ENCODE measurements at places on chromosomes 7 and 10.

- DNase-seq, result no peak
These were observed 2.1 kb upstream of the MBL2 start for GRCh38 chr10:52774600-52775106.

GRCh38 chr10:60910543-60910942 lies 33.4 kb downstream of the RHOBTB1 start:
- no peak for DNase-seq

- DNase-seq, result no peak
These were observed 38.0 kb downstream of the EGFR start for GRCh38 chr7:55056577-55057480.

GRCh38 chr10:89450901-89451300 lies 36.5 kb downstream of the IFIT5 start:
- no peak for DNase-seq

GRCh38 chr7:17996442-17997223 lies 31.0 kb downstream of the PRPS1L1 start:
- DNase-seq, result no peak

DNA sequence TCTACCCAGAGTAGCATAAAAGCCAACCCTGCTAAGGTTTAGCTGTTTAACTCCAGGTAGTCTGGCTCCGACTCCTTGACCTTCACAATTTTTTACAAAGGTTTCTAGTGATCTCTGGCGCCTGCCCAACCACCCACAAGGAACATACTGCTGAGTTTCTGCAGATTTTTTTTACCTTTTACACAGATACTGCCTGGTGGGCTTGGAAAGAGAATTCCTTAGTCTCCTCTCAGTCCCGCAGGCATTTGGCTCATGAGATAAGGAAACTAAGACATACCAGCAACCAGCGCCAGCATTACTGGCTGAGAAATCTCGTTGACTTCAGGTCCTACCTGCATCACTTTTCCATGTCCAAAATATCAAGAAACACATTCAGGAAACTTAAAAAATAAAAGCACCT lies 51.1 kb upstream of the LYZL1 start:
- no peak for DNase-seq

GRCh38 chr10:113523071-113523470 lies 29.8 kb upstream of the HABP2 start:
- DNase-seq, result no peak

- DNase-seq, result no peak
These were observed 1.1 kb downstream of the BAZ1B start for GRCh38 chr7:73520673-73521635.

DNA sequence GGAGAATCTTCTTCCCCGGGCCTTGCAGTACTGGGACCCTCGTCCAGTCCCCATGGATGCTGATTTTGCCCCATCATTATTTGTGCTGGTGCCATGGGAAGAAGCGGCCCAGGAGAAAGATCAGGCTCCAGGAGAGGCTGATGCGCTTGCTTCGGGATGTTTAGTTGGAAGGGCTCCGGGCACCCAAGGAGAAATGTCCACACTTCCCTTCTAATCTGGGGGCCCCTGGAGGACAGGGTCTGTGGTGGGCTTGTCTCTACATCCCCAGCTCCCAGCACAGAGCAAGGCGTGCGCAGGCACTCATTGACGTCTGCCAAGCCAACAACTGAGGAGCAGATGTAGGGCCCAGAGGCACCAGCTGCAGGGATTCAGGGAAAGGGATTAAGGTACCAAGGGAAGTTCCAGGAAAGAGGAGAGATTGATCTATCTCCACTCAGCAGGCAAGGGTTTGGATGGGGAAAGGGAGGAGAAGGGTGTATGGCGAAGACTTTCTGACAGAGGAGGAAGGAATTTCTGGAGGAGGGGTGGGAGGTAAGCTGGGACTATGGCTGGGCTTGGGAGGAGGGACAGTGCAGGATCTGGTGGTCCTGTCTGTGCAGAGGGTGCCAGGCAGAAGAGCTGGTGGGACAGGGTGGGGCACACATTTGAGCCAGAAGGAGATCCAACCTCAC lies 38.7 kb upstream of the LEP start:
- DNase-seq, result no peak

- DNase-seq, result no peak
These were observed 21.8 kb downstream of the STN1 start for GRCh38 chr10:103896225-103896624.

GRCh38 chr7:31371621-31372020 lies 31.1 kb upstream of the NEUROD6 start:
- no peak for DNase-seq

DNA sequence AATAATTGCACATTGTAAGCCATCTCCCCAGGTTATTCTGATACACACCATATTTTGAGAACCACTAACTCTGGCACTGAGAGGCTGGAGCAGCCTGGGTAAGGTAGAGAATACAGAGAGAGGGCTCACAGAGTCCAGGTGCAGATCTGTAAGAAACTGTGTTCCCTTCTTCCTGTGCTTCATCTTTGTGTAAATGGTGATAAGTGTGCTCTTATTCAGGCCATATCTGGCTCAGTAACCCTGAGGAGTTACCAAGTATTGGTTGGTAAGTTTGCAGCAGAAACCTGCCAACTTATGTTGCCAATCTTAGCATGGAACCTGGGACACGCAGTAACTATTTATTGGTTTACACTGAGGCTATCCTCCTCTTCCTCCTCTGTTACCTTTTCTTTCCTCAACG lies 16.2 kb upstream of the ICA1 start:
- no peak for DNase-seq

Measured in CD4-positive, alpha-beta T cell treated with Interleukin-21 for 1 hour (primary cell).